ENCODE measurements at places on chromosomes 2 and 18.

DNA sequence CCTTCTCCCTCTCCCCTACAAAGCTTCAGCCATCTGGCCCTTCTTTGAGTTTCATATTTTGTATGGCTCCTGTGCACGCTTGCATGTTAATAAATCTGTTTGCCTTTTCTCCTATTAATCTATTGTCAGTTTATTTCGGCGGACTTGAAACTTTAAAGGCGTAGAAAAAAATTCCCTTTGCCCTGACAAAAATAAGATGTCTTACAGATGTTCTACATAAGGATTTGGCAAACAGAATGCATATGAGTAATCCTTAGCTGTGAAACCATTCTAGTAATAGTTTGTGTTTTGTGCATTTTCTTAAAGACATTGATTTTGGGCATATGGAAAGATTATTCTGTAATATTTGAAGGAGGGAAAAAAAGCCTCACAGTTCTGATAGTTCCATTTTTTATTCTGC is 15.0 kb upstream of the BMPR2 start:
- DNase-seq, result no peak

- no peak for DNase-seq
These were observed 121.4 kb downstream of the ASXL3 start for GRCh38 chr18:33699372-33699771.

GRCh38 chr2:226796012-226796839 is 3.4 kb downstream of the IRS1 start:
- DNase-seq, result no peak

- DNase-seq, result no peak
These were observed 14.0 kb downstream of the CDC42EP3 start for GRCh38 chr2:37657471-37657870.

DNA sequence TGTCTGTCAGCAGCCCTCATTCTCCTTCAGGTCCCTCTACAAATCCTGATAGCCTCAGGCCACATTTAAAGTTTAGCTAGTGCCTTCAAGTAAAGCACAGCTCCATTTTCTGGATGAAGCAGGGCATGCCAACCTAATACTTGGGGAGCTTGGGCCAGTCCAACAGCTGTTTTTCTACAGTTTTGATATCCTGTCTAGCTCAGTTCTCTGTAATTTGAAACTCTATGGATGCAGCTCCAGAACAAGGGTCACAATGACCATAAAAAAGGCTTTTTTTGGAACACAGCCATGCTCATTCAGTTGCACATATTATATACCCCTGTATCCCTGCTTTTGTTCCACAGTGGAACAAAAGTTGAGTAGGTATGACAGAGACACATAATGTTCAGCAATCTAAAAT is 373.5 kb downstream of the SUCLG1 start:
- no peak for DNase-seq

DNA sequence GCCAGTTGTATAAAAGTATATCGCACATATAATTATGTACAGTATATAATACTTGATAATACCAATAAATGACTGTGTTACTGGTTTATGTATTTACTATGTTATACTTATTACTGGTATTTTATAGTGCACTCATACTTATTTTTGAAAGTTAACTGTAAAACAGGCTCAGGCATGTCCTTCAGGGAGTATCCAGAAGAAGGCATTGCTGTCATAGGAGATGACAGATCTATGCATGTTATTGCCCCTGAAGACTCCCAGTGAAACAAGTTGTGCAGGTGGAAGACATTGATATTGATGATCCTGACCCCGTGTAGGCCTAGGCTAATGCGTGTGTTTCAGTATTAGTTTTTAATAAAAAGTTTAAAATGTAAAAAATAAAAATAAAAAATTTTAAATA is 20.3 kb upstream of the ASXL3 start:
- DNase-seq, result no peak

DNA sequence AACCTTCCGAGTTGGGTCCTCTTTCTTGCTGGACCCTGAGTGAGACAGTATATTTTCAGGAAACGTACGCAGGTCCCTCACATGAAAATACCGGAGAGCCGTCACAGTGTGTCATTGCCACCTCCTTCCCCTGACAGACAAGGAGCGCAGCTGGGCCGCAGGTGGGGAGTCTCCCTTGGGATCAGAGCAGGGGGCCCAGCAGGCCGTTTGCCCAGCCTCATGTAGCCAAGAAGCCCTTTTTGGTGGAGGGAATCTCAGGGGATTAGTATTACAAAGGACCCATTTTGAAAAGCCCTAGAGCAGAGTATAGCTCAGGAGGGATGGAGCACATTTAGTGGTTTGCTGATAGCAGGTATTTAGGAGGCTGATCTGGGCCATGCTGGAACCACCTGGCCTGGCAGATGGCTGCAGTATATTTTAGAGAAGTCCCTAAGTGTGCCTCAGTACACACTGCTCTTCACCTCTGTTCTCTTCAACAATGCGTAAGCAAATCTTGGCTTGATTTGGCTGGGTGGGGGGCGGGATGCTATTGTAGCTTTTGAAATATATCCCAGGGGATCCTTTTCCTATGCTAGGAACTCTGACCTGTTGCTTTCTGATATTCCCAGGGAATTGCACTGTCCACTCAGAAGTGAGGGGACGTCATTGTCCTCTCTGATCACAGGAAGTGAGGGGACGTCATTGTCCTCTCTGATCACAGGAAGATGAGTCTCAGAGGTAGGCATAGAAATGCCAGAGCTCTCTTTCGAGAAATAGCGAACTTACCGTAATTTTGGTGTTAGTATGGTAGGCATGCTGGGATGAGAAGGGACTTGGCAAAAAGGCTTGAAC is 171.9 kb downstream of the HRH4 start:
- no peak for DNase-seq

GRCh38 chr2:47724221-47724981 is 58.5 kb upstream of the MSH6 start:
- no peak for DNase-seq

GRCh38 chr2:160482673-160483072 is 10.9 kb downstream of the RBMS1 start:
- DNase-seq, result no peak

- DNase-seq, result no peak
These were observed 48.1 kb upstream of the CNOT11 start for GRCh38 chr2:101204400-101205115.

- DNase-seq, result no peak
These were observed 85.3 kb downstream of the LOXHD1 start for GRCh38 chr18:46571756-46572155.

GRCh38 chr2:213016166-213016983 is 135.0 kb downstream of the IKZF2 start:
- DNase-seq, result no peak

GRCh38 chr2:138364554-138365162 is 136.9 kb upstream of the SPOPL start:
- no peak for DNase-seq

- no peak for DNase-seq
These were observed 36.5 kb upstream of the IMPA2 start for GRCh38 chr18:11944786-11945185.

DNA sequence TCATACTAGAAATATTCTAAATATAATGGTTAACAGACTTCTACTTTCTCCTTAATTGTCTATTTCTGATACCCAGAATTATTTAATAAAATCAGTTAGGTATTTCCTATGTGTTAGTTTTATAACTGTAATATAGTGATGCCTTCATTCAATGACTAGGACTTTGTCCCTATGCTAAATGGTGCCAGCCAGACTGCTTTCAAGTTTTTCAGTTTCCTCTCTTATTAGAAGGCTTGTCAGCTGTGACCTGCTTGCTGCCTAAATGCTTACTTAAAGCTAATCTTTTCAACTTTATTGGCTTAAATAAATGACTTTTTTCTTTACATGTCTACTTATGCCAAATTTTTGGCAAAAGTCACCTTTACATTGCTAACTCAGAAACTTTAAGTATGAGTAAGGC is 30.7 kb downstream of the BAZ2B start:
- no peak for DNase-seq

GRCh38 chr18:66724664-66725356 is 120.9 kb upstream of the CDH19 start:
- DNase-seq, result no peak

- DNase-seq, result no peak
These were observed 677.7 kb downstream of the DCDC2C start for GRCh38 chr2:4381049-4381448.

- DNase-seq, result no peak
These were observed 32.7 kb downstream of the SPIRE1 start for GRCh38 chr18:12625241-12625640.

DNA sequence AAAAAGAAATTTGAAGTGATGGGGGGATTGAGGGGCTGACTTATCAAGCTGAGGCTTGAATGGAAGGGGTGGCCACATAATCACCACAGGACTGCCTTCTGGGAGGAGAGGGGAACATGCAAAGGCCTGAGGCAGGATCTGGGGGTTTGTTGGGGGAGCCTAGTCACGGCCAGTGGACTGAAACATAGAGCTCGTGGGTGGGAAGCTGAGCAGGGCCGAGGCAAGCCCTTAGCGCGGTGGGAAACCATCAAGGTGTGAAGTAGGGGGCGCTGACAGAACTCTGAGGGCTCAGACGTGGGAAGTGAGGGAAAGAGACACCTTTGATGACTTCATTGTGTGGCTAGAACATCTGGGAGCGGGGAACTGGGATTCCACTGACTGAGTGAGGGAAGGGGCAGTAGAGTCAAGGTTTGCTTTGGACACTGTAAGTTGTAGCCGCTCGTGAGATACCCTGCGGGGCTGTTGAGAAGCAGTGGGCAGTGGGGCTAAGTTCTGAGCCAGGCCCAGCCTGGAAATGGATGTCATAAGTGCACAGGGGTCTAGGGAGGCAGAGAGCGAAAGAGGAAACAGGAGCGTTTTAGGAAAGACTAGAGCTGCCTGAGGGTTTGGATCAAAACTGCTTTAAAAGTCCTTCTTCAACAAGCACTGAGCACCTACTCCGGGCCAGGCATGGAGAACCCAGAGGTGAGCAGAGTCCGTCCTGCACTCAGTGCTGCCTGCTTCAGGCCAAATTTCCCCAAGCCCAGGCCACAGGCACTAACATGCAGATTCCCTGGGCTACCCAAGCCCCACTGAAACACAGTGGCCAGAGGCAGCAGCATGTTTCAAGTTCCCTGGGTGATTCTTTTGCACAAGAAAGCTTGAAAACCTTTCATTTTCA is 686 bp upstream of the SNORC start:
- no peak for DNase-seq

DNA sequence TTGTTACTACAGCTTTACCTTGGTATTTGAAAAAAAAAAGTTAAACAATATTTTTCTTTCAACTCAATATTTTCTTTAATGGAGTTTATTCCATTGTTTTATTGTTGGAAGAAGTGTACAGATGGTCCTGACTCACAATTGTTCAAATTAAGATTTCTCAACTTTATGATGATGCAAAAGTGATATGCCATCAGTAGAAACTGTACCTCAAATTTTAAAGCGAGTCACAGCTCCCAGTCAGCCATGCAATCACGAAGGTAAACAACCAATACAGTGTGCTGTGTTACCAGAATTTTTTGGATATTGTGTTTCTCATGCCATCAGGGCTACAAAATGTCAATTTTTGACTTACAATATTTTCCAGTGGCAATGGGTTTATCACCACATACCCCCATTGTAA is 54.0 kb upstream of the COL5A2 start:
- no peak for DNase-seq

GRCh38 chr2:23492921-23493320 is 107.9 kb downstream of the KLHL29 start:
- DNase-seq, result no peak

DNA sequence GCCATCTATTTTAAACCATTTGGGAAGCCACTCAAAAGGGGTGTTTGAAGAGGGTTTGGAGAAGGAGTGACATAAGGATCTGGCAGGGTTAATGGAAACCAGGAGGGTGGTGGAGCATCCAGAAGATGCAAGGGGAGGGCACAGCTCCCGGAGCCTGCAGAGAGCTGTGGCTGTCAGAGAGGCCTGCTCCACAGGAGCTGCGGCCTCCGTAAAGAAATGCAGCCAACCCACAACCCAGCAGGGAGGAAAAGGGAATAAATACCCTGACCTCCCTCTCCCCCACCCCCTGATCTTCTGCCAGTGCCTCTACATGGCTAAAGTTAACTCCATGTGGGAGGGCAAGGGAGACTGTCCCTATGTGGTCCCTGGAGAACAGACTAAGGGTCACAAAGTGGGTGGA is 567.1 kb upstream of the POU3F3 start:
- DNase-seq, result no peak

DNA sequence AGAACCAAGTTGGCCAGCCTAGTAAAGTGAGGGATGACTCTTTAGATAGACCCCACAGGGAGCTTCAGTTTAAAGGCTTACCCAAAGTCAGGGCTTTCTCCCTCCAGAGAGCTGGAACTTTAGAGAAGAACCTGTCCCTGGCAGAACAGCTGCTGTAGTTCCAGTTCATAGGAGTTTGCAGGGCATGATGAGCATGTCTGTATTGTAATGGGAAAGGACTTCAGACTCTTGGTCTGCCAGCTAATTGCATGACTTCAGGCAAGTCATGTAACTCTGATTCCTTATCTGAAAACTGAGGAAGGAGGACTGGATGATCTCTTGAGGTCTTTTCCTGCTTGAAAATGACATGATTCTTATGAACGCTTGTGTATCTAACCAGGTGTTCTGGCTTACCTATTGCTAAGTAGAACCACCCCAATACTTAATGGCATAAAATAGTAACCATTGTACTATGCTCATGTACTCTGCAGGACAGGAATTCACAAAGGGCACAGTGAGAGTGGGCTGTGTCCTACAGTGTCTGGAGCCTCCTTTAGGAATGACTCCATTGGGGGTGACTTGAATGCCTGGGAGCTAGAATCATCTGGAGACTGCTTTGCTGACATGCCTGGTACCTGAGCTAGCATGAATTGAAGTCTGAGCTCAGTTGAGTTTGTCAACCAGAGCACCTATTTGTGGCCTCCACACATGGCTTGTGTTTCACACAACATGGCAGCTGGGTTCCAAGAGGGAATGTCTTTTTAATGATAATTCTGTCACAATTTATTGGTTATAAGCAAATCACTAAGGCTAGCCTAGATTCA is 18.9 kb downstream of the SP5 start:
- no peak for DNase-seq

- no peak for DNase-seq
These were observed 43.2 kb downstream of the MRPS9 start for GRCh38 chr2:105081006-105081601.

DNA sequence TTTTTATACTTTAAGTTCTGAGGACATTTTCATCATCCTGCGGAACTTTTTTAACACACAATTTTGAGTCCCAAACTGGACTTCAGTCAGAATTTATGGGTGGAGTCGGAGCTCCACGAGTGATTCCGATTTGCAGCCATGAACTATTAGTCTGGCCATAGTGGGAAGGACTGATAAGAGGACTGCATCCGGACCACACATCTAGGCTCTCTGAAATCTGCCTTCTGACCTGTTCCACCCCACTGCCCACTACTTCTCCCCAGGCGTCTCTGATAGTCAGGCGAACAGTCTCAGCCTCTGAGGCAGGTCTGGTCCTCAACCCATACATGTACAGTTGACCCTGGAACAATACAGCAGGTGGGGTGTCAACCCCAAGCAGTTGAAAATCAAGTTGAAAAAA is 5.2 kb downstream of the MRPL35 start:
- DNase-seq, result no peak

Measured in stimulated activated CD8-positive, alpha-beta memory T cell treated with anti-CD3 and anti-CD28 coated beads, Interleukin-15, amount 100 ng/mL, for 1 hour (primary cell).